ENCODE measurements at places on chromosomes 2 and 18.

GRCh38 chr18:31631526-31631925, 39.8 kb downstream of the TTR start:
- no peak for DNase-seq

- DNase-seq: no peak
These were observed 19.4 kb downstream of the TOGARAM2 start for GRCh38 chr2:29000481-29000880.

- DNase-seq: no peak
These were observed 113.6 kb upstream of the FAM98A start for GRCh38 chr2:33712674-33713073.

DNA sequence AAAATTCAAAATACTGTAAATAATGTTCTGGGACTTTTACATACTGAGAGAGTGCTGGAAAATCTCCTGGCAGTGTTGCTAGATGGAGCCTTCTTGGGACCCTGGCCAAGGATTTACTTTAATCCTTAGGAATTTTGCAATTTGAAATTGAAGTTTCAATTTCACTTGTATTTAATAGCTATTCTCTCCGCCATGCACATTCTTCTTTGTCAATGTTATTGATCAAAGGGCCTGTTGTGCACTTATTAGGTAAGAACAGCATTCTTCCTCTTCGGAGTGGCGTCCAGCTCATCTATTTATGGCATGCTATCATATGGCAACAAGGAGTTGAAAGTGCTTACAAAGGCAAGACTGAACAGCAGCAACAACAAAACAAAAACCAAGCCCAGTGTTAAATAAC, 40.1 kb upstream of the SOS1 start:
- no peak for DNase-seq

DNA sequence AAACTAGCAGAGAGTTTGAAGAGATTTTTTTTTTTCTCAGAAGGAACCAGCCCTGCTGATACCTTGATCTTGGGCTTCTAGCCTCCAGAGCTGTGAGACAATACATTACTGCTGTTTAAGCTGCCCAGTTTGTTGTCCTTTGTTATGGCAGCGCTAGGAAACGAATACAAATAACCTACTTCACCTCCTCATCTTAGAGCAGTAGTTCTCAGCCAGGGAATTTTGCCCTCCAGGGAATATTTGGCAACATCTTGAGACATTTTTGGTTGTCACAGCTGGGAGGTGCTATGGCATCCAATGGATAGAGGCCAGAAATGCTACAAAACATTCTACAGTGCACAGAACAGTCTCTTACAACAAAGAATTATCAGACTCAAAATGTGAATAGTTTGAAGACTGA, 43.9 kb upstream of the BCL11A start:
- no peak for DNase-seq

DNA sequence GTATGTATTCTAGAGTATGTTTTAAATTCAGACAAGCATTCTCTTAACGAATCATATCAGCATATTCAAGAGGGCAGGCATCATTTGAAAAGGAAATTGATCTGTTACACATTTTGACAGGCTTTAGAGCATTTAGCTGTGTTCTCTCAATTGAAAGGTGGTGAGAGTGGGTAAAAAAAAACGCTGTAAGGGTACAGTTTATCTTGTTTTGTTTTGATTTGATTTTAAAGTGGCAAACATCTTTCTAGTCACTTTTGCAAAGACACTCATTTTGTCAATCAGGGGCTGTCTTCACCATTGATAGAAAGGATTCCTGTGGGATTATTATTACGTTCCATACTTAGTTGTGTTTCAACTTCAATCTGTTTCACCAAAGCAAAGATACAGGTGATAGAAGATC, 2.2 kb downstream of the CDH19 start:
- no peak for DNase-seq

GRCh38 chr2:216857131-216857550, 2.7 kb downstream of the TNP1 start:
- no peak for DNase-seq

GRCh38 chr2:65877331-65878010, 445.1 kb upstream of the SPRED2 start:
- no peak for DNase-seq

DNA sequence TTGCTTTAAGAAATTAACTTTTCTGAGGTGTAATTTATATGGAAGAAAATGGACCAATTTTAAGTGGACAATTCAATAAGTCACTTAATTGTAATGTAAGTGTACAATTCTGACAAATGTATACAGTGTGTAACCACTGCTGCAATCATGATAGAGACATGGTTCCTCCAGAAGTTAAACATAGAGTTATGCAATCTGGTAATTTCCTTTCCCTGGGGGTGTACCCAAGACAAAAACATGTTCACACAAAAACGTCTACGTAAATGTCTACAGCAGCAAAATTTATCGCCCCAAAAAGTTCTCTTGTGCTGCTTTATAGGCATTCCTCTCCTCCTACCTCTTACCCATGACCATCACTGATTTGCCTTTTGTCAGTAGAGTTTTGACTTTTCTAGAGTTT, 141.5 kb downstream of the AQP4 start:
- DNase-seq: no peak

DNA sequence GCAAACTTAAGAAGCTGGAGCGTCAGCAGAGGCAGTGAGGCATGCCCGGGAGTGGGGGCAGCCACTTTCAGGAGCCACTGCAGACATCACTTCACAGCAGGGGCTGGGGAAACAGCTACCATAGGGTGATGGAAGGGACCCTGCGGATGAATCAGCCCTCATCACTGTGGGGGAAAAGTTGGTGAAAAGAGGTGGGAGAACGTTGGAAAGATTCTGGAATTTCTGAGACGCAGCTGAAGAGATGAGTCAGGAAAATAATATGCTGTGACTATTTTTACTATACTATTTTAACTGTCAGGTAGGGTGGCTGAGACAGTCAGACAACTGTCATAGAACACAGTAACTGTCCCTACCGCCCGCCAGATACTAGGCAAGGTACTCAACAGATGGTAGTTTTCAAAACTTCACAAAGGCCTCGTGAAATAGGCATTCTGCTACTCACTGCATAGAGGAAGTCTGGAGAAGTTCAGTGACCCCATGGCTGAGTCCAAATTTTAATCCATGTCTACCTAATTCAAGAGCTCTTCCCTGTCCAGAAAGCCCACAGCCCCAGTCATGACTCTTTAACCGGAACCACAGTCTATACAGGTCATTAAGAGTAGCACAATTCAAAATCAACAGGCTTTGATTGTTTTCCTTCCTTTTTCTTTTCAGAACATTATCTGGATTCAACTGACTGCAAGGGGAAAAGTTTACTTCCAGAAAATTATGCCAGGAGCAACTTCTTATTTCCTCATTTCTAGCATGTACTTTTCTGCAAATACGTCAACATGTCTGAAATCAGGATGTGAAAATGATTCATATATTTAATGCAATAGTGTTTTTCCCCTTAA, 39.3 kb upstream of the EPB41L3 start:
- DNase-seq: no peak

GRCh38 chr2:134690629-134691215, 28.1 kb downstream of the TMEM163 start:
- DNase-seq: no peak

GRCh38 chr2:164903951-164904350, 51.4 kb downstream of the SLC38A11 start:
- no peak for DNase-seq

DNA sequence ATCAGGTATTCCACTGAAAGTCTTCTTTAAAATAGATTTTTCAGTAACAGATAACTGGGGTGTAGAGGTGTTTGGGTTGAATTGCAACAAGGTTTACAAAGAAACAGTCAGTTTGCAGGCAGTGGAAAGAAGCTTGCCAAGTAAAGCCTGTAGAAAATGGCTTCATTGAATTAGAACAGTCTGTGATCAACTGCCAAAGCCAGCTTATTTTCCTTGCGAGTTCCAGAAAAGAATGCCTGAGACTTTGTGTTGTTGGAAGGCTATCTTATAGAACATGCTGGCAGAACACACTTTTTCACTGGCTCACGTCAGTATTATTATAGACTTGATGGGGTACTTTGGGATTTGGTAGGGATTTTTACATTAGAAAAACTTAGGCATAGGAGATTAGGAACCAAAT, 601.0 kb downstream of the XIRP2 start:
- DNase-seq: no peak

DNA sequence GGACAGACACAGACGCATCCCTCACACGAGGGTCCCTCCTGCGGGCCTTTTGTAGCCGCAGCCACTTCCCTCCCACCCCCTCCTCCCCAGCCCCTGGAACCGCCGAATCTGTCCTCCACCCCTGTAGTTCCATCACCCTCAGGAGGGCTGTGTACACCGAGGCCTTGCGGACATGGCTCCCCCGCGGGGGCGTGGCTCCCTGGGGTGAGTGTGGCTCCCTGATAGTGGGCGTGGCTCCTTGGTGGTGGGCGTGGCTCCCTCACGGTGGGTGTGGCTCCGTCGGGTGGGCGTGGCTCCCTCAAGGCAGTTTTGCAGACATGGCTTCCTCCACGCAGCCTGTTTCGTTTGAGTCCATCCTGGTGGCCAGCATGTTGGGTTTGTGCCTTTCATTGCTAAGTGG, 420.7 kb upstream of the SALL3 start:
- no peak for DNase-seq

DNA sequence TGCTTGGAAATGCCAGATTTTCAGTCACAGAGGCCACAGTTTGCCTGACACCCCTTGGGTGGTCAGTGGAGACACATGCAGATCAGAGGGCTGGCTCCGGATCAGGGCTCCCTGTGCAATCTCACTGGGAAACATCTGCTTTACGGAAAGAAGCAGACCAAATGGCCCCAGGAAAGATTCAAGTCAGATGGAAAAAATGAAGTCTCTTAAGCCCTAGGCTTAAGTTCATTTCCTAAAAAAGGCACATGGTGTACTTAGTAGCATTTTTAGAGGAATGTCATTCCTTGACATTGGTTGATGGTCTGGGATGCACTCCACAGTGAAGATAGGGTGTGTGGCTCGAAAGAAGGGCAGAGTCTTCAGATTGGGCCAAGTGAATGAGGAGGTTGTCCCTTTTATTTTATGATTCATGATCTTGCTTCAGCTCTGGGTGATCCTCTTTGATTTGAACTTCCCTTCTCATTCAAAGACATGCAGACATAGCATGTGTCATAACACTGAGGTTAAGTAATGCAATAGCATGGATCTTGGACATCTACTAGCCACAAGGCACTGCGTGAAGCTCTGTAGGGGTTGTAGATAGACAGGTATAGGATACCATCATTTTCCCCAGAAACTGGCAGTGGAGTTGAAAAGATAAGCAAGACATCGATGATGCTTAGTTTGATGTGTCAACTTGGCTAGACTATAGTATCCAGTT, 56.5 kb downstream of the KCNE4 start:
- DNase-seq: no peak

DNA sequence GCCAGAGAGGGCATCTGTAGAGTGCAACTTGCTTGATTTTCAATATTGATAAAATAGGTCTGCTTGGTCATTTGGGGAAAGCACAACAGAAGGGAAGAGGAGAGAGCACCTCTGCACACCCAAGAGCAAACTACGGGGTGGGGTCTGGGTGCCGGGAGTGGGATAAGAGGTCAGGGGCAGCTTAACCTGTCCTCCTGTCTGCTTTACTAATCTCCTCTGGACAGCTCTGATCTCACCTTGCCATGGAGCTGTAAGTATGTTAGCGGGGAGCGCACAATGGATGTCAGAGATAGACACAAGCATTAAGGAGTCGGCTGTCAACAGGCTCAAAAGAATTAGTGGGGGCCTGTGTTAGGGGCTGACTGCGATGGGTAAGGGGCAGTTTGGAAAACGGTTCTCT, 328.7 kb downstream of the CYRIA start:
- no peak for DNase-seq

- DNase-seq: no peak
These were observed 26.0 kb downstream of the ACADL start for GRCh38 chr2:210199186-210199765.

DNA sequence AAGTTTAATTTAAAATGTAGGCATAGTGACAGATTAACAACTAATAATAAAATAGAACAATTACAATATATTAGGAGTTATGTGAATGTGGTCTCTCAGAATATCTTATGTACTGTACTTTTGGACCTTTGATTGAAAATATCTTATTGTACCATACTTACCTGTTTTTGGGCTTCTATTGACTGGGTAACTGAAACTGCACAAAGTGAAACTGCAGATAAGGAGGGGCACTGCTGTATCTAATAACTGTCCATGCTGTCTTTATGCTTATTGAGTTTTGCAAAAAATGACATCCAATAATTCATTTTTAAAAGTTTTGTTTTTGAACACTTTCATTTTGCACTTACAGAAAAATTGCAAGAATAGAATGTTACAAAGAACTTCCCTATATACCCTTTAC, 19.9 kb downstream of the BIRC6 start:
- no peak for DNase-seq

DNA sequence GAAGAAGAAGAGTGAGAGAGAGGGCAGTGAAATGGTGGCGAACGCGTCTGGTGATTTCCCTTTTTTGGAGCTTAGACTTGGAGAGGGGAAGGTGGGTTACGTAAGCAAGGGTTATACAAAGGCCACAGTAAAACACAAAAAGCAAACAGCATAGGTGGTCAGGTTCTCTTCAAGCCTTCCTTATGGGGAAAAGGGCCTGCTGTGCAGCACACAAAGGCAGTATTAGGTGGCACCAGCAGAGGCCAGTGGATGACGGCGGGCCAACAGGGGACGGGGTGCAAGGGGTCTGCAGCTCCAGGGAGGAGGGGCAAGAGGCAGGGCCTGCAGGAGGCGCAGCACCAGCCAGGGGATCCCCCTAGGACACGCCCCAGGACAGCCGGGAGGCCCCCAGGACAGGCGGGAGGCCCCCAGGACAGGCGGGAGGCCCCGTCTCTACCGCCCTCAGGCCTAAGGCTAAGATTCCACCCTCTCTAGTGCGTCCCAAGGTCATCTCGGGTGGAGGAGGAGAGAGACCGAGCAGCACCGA, 32.6 kb upstream of the NPC1 start:
- DNase-seq: no peak

DNA sequence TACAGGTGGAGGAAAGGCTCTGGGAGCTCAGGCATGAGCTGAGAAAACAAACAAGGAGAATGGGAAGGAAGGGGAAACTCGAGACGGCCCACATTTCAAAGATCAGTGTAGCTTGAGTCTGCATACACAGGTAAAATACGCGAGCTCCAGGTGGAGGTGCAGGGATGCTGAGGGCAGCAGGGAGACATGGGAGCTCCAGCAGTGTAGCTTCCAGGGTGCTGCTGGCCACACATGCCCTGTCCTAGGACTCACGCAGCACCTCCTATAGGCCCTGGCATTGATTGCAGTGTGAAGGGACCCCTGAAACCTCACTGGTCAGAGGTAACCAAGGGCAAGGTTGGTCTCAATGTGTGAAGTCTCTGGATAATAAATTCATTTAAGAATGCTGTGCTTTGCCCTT, 362.8 kb upstream of the HS6ST1 start:
- no peak for DNase-seq

GRCh38 chr2:7609556-7609955, 692.3 kb downstream of the RNF144A start:
- DNase-seq: no peak

DNA sequence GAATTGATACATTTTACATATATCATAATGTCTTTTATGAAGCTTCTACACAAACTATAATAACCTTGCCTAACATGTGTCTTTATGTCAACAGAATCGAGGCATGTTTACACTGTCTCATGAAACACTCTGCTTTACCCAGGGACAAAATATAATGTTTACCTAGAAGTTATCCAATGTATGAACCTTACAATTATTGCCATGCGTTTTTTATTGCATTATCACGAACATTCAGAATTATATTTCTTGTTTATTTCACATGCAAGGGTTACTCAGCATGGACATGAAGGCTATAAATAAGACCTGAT, 19.8 kb downstream of the LONRF2 start:
- DNase-seq: no peak

- no peak for DNase-seq
These were observed 59.7 kb downstream of the NPPC start for GRCh38 chr2:231866450-231866849.

All from SW 1271 (cell line).